ENCODE measurements at places on chromosomes 4 and X. TPM values are rescaled to one million over a fixed set of nuclear protein-coding genes. Genes with fewer than 3 reads are reported as not detected.

- DNase-seq: peak; percentile 24
These were observed 8.3 kb upstream of the ASB5 start for GRCh38 chr4:176277162-176277904.

DNA sequence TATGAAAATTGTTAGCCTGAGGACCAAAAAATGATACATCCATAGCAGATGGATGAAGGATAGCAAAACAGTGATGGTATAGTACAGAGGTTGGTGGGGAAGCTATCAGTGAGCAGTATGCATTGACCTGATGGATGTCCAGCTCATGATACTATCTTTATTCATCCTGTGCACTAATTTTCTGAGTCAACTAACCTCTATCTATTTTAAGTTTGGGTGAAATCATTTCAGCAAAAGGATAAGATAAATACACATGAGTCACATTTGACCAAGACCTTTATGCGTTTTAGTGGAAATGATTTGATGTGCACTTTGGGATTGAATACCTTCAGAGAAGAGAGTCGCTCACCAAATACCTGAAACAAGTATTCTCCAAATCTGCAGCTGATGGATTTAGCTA is 351.0 kb upstream of the NR3C2 start:
- no peak for DNase-seq

GRCh38 chr4:167826281-167826680 is 266.1 kb upstream of the ANXA10 start:
- no peak for DNase-seq

GRCh38 chr4:179607003-179607402 is 2164.8 kb upstream of the AGA start:
- DNase-seq: no peak

DNA sequence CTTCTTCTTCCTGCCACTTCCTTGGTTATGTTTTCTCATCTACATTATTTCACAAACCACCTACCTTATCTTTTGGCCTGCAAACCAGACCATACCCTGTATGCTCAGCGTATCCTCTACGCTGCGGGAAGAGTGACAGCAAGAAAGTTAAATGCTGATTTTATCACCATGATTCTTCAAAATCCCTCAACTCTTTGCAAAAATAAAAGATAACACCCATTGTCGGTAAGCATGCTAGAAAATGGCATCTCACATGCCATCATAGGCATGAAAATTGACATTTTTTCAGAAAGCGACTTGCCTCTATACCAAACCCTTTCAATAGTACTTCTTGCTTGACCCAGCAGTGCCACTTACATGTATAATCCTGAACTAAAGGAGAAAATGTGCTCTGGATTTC is 102.0 kb downstream of the HPGD start:
- DNase-seq: no peak

DNA sequence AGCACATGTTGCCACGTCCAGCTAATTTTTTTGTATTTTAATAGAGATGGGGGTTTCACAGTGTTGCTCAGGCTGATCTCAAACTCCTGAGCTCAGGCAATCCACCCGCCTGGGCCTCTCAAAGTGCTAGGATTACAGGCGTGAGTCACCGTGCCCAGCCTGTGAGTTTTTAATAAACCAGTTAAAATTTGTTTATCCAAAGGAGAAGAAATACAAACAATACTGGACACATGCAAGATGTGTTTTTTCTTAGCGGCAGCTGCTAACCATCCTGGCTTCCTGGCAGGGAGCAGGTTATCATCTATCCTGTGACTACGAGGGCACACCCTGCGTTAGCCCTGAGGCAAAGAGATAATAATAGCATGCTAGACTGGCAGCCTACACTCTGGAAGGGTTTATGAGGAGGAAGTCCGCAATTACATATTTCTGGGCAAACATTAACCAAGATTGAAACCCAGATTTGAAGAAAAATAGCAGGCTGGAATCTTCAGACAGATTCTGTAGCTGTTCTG is 191.4 kb downstream of the SPRY1 start:
- DNase-seq: no peak

DNA sequence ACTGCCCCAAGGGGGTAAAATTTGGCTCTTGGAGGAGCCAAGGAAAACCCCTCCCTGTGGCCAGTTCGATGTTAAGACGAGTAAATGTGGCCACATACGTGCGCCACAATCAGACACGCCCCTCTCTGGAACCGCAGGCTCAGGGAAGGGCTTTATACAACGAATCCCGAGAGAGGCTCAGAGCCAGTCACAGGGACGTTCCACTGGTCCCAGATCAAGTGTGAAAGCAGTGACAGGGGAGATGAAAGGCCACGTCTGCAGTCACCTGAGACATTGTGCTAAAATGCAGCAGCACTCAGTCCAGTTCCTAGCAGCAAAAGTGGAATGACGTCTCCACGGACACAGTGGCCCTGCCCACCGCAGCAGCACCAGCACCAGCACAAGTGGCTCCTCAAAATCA is 68.0 kb downstream of the ACOX3 start:
- DNase-seq: no peak

DNA sequence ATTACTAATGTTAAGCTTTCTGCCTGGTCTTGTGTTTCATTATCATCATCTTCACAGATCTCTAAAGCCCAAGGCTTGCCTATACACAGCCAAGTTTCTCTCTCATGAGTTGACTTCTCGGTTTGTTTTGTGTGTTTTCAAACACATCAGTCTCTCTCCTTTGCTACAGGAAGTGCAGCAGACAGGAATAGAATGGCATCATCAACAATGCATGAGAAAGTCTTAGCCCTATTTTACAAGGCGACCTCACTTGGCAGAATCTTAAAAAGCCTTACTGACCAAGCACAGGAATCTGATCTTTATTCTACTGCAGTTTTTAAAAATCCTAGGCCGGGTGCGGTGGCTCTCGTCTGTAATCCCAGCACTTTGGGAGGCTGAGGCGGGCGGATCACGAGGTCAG is 36.8 kb downstream of the CC2D2A start:
- no peak for DNase-seq

- no peak for DNase-seq
These were observed 100.3 kb upstream of the NDST4 start for GRCh38 chr4:115213716-115214115.

- DNase-seq: no peak
These were observed 30.3 kb upstream of the IL13RA2 start for GRCh38 chrX:115047715-115048114.

DNA sequence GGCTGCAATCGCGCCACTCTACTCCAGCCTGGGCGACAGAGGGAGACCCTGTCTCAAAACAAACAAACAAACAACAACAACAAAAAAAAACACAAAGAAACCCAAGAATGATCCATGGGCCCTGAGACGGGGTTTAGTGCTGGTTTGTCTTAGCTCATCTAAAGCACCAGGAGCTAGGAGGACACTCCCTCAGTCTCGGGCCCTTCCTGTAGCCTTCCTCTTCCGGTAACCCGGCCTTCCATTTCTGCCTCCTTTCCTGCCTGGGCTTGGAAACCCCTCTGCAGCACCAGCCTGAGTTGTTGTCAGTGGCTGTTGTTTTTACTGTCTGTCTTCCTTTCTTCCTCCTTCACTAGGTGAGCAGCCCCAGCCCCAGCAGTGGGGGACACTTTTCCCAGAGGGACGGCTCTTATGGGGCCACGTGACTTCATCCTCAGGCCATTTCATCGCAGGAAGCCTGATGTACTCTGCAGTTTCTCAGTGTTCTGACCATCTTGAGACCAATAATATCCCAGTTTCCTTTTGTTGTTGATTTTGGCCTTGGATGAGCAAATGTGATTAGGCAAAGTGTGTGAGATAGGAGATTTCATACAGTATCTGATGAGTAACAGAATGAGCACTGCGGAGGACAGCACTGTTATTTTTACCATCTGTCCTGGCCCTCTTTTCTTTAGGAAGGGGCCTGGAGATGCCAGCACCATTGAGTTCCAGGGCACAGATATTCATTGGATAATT is 90.1 kb downstream of the ANAPC4 start:
- no peak for DNase-seq

Gene MGARP
- 0.23 TPM for polyA plus RNA-seq

Gene JADE3
- 28.1 TPM for polyA plus RNA-seq

Gene FAM184B
- polyA plus RNA-seq: 0.60 TPM

Gene PDGFRA
- 161 TPM for polyA plus RNA-seq

Gene KLHL34
- polyA plus RNA-seq: 0.09 TPM

Gene SLBP
- polyA plus RNA-seq: 89.0 TPM

Gene CSN1S1
- not detected for polyA plus RNA-seq

Measured in renal cortex interstitium (tissue), 15 donors.